ENCODE measurements at places on chromosomes 2 and 18.

GRCh38 chr2:47497843-47498460 is 95.0 kb downstream of the MSH2 start:
- no peak for DNase-seq

DNA sequence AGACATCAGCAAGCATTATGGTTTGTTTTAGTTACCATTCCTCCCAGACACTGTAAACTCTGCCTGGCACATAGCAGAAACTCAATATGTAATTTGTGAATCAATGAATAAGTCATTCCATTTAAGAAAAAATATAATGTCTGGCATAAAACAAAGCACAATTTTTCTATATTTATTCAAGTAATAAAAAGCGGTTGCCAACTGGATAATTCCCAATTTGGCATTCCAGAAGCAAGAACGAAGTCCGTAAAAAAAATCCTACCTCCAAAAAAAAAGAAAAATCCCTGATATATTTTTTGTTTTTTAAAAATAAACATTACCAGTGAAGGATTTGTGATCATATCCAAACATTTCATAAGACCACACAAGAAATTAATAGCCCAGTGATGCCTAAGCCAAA is 351.3 kb upstream of the LRRTM4 start:
- DNase-seq = no peak

DNA sequence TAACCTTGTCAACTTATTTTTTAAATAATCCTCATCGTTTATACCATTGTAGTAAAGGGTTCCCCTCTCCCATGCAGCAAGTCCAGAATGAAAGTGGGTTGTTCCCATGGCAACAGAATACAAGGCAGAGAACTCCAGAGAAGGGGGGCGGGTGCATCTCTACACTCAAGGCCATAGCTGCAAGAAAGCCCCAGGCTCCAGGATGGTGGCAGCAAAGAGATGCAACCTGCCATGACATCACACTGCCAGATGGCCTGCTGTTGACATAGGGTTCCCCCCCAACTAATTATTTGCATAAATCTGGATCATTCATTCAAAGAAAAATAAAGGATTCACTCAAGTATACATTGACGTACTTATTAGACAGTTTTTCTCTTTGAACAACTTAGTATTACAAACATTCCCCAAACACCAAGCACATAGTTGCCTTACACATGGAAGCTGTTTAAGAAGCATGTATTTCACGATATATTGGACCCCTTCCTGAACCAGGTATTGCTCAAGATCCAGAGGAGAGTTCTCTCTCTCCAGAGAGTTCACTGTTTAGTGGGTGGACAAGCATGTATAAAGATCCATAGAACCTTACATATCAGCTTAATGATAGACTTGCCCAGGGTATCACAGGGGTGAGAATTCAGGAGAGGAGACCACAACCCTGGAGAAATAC is 87.4 kb upstream of the KLF7 start:
- DNase-seq = no peak

GRCh38 chr2:208361077-208361441 is 45.5 kb upstream of the PTH2R start:
- no peak for DNase-seq

DNA sequence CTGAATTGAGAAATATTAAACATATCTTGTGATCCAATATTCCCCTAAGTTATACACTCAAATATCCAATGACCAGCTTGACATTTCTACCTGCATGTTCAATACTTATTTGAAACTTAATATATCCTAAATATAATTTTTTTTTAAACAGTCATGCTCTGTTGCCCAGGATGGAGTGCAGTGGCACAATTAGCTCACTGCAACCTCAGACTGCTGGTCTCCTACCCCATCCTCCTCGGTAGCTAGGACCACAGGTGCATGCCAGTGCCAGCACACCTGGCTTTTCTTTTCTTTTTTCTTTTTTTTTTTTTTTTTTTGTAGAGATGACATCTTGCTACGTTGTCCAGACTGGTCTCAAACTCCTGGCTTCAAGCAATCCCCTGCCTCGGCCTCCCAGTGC is 4.2 kb downstream of the KYNU start:
- DNase-seq = no peak

- no peak for DNase-seq
Observed at GRCh38 chr2:169707626-169708025, 13.4 kb downstream of the PHOSPHO2 start.

DNA sequence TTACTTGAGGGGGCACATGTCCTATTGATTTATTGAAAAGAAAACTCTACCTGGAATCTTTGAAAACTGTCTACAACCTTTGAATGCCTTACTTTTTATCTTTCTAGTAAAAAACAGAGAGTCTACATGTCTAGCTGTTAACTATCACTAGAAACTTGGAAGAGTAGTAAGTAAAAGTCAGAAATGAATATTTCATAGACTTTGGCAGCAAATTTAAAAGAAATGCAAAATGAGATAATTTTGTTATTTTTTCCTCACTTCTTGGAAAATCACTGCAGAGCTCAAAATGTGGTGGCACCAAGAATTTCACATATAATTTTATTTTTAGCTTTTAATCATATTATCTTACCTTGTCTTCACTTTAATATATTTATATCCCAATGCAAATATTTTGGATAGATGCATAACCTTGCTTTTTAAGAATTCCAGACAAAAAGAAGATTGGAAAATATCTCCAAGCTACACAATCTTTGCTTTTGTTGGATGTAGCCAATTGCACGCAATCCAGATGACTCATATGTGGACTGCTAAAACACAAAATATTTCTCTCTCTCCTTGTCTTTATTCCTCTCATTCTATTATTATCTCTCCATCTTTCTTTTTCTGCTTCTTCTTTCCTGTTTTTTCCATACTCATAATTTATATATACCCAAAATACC is 92.2 kb upstream of the DSEL start:
- DNase-seq = no peak

Measured in activated CD8-positive, alpha-beta memory T cell treated with anti-CD3 and anti-CD28 coated beads, Interleukin-2, amount 50 U/mL, for 4 hours (primary cell).